Activated CD4-positive, alpha-beta T cell treated with anti-CD3 and anti-CD28 coated beads for 1 hour (primary cell): ENCODE measurements at places on chromosomes 11 and 22.

DNA sequence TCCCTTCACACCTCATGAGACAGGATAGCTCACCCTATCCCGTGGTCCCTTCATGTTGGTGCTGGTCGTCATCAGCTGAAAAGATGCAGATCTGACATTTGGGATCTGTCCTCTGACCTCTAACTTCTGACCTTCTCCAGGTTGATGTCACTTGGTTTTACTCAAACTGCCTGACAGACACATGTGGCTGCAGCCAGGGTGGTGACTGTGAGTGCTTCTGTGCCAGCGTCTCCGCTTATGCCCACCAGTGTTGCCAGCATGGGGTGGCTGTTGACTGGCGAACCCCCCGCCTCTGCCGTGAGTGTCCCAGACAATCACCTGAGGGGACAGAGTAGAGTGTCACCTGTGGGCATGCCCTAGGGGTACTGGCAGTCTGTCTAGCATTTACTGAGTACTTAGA is 49.7 kb downstream of the OTOG start:
- DNase-seq, result no peak

DNA sequence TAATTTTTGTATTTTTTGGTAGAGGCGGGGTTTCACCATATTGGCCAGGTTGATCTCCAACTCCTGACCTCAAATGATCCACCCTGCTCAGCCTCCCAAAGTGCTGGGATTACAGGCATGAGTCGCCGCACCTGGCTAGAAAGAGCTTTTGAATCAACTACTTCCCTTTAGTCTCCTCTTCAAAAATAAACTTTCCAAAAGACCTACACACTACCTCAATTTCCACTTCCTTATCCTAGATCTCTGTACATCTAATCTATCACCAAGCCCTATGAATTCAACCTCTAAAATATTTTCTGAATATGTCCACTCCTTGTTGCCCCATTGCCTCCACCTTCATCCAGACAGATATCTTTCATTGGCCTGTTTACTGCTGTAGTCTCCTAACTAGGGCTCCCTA is 13.1 kb upstream of the DDX6 start:
- no peak for DNase-seq

GRCh38 chr11:116847612-116848011 is 10.2 kb upstream of the APOA1 start:
- no peak for DNase-seq

DNA sequence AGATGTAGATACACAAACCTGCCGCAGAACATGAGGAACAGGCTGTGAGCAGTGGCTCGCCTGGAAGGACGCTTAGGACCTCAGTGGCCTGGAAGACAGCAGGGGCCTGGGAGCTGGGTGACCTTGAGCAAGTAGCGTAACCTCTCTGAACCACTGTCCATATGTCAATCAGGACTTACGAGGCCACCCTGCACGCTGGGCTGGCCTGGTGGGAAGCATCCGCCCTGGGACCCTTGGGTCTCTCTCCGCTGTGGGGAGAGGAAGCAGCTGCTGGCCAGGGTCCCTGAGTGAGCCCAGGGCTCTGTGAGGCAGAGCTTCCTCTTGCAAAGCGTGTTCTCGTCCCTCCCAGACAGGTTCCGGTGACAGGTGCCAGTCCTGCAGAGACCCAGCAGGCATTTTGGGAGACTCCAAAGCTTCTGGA is 14.0 kb upstream of the EHD1 start:
- DNase-seq, result no peak

- no peak for DNase-seq
Measured at GRCh38 chr11:10376061-10376460, 71.2 kb downstream of the ADM start.

DNA sequence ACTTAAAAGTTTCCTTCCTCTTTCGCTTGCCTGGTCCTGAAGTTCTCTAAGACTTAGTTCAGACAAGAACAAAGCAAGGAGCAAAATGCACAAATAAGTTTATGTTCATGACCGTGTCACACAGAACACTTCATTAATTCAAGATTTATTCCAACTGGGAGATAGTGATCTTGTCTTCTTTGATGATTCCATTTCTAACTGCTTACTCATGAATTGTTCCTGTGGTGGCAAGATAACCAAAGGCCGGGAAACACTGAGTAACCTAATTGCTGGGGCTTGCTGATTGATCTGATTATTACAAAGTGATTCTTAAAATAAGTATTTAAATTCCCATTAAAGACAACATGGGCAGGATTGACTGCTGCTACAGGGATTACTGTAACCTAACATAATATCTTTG is 1462.9 kb upstream of the RAG2 start:
- DNase-seq, result no peak

DNA sequence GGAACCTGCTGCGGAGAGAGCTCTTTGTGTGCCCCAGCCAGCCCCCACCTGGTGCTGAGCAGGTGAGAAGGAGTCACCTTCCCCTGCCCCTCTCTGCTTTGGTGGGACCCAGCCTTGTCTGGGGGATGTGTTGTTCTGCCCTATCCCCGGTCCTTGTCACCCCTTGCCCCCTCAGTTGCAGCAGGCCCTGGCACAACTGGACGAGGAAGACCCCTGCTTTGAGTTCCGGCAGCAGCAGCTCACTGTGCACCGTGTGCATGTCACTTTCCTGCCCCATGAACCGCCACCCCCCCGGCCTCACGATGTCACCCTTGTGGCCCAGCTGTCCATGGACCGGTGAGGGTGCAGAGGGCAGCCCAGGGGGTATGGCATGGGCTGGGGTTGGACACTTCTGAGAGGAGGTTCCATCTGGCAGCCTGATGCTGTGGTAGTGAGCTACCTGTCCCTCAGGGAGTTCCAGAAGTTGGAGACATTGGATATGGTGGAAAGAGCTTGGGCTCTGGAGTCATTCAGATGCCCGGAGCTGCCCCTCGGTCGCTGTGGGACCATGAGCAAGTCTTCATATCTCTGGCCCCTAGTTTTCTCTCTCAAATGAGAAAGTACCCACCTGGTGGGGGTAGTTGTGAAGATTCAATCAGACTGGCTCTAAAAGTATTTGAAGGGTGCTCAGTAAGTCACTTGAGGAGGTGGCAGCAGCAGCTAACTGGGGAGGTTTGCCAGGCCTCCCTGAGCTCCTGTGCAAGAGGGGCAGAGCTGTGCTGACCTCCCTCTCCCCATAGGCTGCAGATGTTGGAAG is 4.3 kb downstream of the LARGE2 start:
- DNase-seq, result no peak

GRCh38 chr11:94129512-94130297 is 1.1 kb downstream of the PANX1 start:
- no peak for DNase-seq

DNA sequence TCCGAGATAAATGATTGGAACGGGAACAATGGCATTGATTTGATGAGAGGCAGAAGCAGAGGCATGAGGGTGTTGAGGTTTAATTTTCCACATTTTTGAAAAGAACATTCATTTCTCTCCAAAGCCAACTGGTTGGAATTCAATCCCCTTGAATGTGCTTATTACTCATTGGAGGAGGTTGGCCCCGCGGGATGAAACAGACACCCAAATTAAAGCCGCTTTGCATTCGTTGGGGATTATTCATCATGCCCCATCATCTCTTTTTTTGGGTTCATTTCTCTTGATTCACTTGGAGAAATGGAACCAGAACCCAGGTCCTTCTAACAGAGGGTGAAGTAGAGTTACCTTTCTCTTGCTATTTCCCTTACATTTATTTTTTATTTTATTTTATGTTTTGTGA is 47.6 kb upstream of the PARVG start:
- DNase-seq, result no peak

DNA sequence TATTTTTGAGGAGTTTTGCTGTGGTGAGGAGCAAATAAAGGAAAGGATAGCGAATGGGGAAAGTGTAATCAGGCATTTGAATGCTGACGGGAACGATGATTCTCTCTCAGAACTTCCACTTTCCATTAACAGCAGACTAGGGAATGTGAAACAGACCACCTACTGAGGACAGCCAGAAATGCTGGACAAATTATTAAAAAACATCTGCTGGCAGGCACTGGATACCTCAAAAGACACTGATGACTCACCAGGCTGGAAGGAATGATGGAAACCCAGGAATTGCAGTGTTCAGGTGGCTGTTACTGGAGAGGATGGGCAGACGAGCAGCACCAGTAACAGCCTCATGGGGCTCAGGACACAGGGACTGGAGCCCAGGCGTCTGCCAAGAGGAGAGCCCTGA is 33.4 kb downstream of the PLA2G6 start:
- no peak for DNase-seq

DNA sequence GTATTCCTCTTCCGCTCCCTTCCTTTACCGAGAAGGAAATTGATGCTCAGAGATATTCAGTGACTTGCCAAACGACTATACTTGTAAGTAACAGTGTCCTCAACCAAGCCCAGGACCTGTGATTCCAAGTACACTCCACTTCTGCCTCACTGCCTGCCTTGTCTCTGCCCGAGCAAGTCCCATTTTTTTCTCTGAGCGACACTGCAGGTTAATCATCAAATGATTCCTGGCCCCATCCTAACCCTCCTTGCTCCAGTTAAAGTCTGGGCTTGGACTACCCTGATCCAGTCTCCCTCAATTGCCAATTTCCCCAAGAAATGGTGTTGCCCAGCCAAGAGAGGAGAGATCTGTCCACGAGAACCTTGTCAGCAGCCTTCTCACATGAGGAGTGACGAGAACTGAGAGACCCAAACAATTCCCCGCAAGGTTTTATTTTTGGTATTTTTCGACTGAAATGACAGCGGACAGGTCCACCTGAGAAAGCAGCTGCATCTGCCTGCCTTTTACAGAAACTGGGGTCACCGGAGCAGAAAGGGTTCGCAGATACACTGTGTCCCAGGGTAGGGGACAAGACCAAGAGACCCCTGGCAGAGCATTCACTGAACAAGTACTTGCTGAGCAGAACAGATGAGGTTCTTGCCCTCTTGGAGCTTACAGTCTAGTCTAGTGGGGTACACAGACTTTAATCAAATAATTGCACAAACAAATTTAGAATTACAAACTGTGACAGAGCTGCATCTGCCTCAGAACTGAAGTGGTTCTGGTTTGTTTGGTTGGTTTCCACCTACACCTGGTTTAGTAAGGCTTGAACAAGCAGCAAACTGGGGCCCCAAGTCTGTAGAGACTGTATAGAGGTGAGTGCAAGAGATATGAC is 11.4 kb downstream of the POU2AF1 start:
- no peak for DNase-seq

DNA sequence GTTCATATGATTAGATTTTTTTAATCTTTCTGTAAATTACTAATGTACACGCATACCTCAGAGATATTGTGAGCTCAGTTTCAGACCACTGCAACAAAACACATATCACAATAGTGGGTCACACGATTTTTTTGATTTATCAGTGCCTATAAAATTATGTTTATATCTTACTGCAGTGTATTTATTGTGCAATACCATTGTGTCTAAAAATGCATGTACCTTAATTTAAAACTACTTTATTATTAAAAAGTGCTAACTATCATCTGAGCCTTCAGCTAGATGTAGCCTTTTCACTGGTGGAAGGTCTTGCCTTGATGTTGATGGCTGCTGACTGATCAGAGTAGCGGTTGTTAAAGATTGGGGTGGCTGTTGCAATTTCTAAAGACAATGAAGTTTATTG is 918.8 kb upstream of the CHORDC1 start:
- DNase-seq, result no peak

DNA sequence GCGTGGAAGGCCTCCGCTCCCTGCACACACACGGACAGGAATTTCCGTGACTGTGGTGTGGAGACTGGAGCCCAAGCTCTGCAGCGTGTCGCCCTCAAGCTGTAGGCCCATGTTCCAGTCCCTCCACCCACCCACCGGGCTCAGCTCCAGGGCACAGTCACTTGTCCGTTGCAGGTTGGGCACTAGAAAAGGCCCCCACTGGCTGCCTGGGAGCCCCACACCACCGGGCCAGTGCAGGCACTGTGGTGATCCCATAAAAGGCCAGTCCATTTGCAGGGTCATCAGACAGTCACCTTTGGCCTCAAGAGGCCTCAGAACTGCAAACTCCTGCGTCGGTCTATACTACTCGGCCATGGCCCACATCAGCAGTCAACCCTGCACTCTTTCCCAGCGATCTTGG is 16.3 kb downstream of the RAB36 start:
- no peak for DNase-seq

DNA sequence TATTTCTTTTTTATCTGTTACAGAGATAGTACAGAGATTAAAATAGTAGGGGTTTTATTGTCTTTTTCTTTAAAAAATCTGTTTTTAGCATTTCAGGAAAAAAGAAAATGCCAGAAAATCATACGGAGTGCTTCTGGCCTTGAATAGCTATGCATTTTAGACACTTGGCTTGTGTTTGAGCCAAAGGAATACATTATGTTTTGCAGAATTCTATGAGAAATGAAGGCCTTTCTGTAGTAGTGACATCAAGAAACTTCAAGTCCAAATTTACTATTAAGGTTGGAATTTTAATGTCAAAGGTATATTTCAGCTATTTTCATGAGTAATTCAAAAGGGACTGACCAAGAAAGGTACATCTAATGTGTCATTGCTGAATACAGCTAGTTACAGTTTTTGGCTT is 56.3 kb upstream of the DDI1 start:
- no peak for DNase-seq

- DNase-seq, result no peak
Measured at GRCh38 chr11:34585304-34585734, 35.6 kb upstream of the EHF start.

GRCh38 chr11:114813189-114813718 is 134.9 kb downstream of the NXPE2 start:
- no peak for DNase-seq

DNA sequence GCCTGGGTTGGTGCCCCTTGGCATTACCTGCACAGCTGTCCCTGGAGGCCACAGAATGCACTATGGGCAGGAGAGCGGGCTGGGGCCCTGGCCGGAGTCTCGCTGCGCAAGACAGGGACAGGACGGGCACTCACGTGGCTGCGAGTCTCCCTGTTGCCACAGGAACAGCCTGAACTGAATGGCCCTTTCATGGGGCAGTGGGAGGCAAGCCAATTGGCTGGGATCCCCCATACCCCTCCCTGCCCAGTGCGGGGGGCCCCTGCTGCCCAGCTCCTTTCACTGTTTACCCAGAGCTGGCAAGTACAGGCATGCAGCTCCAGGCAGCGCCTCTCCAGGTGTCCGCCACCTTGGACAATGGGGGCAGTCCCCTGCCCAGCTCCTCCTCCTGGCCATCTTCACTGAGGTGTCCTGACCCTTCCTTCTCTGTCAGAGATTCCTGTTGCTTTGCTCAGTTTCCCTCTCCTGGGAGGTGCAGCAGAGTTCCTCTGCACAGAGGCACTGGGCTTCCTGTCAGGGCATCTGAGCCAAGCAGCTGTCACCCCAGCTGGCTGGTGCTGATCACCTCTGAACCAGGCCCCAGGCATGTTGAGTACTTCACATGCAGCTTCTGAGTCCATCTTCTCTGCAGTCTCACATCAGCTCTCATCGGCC is 5.2 kb downstream of the USP2 start:
- DNase-seq, result no peak
